ENCODE measurements at places on chromosomes 4 and X.

DNA sequence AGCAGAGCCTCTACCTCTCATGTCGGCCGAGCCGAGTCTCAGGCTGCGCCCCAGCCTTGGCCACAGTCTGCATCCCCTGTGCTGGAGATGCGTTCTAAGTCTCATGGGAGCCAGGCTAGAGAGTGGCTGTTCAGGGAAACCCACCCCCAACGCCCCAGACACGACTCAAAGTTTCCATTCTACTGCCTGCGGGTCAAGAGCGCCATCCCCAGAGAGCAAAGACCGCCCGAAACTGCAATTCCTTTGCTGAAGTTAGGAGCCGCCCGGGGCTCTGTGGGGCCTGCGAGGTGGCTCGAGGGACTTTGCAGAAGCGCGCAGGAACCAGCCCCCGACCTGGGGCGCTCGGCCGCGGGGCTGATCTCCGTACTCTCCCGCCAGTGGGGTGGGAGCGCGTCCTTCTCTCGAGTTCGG, 10.0 kb upstream of the ELF4 start:
- no peak for DNase-seq

- no peak for DNase-seq
Measured at GRCh38 chr4:169582706-169583105, 29.7 kb downstream of the NEK1 start.

DNA sequence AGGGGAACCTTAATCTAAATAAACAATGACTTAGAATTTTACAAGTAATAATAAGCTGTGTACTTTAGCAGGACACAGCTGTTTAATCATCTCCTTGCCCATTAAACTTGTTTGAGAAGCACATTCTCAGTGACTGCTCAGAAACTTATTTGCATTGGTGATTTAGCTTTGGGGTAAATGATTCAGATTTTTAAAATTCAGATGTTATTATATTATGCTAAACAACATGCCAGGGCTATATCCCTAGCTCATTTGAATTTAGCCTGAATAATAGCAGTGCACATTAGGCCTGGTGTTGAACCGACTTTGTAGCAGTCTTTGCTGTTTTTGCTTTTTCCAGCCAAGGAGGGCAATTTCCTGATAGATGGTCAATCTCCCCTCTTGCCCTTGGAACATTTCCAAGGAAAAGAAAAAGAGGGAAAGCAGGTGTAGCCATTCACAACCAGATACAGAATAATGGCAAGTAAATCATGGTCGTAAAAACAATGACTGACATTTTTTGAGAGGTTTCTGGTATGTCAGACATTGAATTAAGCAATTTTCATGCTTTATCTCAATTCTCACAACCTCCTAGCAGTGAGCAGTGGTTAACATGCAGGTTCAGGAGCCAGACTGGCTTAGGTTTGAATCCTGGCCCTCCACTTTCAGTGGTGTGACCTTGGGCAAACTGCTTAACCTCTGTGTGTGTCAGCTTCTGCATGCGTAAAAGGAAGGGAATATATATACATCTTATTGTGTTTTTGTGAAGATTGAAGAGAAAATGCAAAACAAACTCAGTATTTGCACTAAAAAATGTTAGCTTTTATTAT, 16.8 kb downstream of the ARHGEF38 start:
- DNase-seq: no peak

GRCh38 chr4:165621983-165622382, 243.2 kb downstream of the CPE start:
- no peak for DNase-seq

- DNase-seq: no peak
Measured at GRCh38 chr4:187103351-187103750, 379.7 kb upstream of the FAT1 start.

DNA sequence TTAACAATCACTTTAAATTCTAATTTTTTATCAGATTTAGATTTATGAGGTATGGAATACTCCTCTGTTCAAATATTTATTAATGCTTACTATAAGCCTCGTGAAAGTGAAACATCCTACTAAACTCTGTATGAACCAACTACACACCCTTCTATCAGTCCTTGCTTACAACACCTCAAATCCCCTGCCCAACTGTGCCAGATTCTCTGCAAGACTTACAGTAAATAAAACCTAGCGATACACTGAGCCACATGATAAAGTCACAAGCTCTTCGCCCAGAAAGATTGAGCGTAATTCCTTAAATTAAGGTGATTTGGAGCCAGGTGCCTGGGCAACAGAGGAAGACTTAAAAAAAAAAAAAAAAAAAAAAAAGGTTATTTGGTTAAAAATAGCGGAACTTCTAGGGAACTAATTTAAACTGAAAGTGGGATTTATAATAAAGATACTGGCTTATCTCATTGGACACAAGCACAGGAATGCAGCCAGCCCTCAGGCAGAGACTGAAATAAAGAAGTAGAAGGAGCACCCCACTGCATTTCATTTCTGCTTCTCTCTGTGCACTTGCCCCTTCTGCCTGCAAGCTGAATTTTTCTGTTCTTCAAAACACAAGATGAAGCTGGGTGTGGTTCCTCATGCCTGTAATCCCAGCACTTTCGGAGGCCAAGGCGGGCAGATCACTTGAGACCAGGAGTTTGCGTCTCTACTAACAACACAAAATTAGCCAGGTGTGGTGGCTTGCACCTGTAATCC, 17.5 kb upstream of the C4orf36 start:
- no peak for DNase-seq

- no peak for DNase-seq
Measured at GRCh38 chrX:154096140-154097002, 1.1 kb downstream of the MECP2 start.

- no peak for DNase-seq
Measured at GRCh38 chr4:173805884-173806283, 275.9 kb upstream of the HAND2 start.

- no peak for DNase-seq
Measured at GRCh38 chr4:3341760-3342159, 48.9 kb downstream of the RGS12 start.

GRCh38 chrX:153635788-153636668, 11.0 kb upstream of the DUSP9 start:
- no peak for DNase-seq

DNA sequence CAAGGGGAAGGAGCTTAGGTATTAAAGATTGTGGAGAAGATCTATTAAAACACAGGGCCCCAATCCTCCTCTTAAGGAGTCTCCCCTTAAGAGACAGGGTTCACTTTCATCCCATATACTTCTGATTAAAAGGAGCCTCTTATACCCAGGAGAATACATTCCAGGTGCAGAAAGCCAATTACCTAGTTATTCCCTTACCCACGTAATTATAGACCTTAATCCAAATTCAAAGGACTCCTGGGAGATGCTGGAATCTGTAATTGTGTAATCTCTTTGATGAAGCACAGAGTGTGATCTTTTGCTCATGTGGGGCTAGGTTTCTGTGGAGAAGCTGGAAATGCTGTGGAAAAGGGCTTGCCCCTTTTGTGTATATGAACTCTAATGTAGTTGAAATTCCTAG, 1.4 kb upstream of the SEC24B start:
- no peak for DNase-seq

GRCh38 chrX:137427816-137428215, 138.1 kb upstream of the ZIC3 start:
- no peak for DNase-seq

DNA sequence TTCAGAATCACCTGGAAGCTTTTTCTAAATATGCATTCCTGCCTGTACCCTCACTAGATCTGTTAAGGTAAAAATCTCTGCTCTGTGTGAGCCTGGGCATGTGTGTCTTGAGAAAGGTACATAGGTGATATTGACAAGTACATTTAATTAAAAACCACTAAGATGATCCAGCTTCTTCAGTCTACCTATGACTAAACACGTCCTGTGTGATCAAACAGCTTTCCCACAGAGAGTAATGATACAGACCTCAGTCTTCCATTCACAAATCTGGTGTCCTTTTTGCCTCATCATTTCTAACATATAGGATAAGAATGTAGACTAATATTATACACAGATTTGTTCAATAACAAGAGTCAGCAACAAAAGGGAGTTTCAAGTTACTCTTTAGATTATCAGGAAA, 42.6 kb downstream of the GALNT7 start:
- no peak for DNase-seq

- no peak for DNase-seq
Measured at GRCh38 chrX:152149648-152150047, 11.3 kb upstream of the MAGEA10 start.

DNA sequence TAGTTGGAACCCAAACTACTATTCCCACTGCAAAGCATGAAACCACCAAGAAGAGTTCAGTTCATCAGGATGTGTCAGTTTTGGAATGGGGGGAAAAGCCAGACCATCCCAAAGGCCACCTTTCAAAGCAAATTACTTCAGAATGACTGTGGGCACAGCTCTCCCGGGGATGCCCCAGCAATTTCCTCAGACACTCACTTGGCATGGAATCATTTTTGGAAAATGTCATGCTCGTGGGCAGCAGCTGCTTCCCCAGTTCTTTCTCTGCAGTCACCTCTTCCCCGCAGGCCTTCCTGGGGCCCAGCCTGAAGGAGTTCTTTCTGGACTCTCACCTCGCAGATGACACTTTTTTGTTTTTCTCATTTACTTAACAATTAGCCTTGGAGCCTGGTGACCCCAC, 350.3 kb downstream of the NR3C2 start:
- DNase-seq: no peak

DNA sequence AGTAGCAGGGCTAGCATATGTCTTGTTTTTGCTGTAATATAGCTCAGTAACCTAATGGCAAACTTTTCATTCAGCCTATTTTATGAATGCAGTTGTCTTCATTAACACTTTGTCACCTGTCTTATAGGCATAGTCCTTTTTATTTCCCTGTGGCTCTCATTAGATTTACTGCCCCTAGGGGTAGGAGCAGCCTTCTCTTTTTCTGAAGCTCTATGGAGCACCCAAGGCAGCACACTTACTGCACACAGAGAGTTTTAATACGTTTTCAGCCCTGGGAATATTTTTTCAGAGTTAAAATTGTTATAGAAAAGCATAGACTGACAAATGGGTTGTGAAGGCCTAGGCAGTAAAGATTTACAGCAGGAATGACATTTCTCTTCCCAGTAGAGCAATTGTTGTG, 406.8 kb downstream of the TMA16 start:
- no peak for DNase-seq

DNA sequence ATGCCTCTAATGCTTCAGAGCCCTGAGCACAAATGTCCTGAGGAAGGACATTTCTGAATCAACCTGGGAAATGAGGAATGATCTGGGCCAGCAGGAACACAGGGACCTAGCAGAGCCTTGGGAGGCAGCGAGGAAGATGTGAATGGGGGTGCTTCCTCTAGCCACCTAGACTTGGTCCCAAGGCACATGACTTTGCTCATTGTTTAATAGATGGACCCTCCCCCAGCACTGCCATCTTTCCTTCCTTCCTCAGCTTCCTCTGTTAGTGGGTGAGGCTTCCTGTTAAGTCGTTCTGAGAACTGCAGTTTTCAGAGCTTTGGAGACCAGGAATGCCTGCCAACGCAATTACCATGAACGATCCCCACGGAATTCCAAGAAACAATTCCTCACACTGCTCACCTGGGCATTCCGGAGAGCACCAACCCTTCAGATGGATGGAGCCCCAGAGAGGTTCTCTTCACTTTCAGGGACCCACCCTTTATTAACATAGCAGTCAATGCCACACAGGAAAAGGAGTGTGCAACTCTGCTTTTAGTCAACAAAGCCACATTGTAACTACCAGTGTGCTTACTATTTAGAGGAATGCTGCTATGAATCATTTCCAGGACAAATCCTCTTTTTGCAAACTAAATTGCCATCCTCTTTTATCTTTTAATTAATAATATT, 48.5 kb upstream of the STIM2 start:
- no peak for DNase-seq

- DNase-seq: no peak
Measured at GRCh38 chr4:168558599-168558998, 61.7 kb downstream of the PALLD start.

DNA sequence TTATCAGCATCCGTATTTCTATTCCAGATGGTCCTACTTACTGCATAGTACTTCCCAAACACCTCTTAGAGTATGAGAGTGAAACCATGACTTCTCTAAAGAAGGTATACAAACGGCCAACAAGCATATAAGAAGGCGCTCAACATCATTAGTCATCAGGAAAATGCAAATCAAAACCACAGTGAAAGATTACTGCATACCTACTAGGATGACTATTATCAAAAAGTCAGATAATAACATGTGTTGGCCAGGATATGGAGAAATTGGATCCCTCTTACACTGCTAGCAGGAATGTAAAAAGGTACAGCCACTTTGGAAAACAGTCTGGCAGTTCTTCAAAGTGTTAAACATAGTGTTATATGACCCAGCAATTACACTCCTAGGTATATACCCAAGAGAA, 215.3 kb upstream of the CXorf66 start:
- no peak for DNase-seq

- DNase-seq: no peak
Measured at GRCh38 chr4:149328161-149328560, 487.5 kb downstream of the IQCM start.

GRCh38 chr4:45661893-45662292, 462.0 kb downstream of the GABRG1 start:
- no peak for DNase-seq
